Brain microvascular endothelial cell (primary cell): ENCODE measurements at places on chromosomes 12 and 14.

- no peak for DNase-seq
These were observed 120.7 kb downstream of the CRACR2A start for GRCh38 chr12:3632256-3632655.

- no peak for DNase-seq
These were observed 68.8 kb upstream of the AMN start for GRCh38 chr14:102853648-102854047.

- DNase-seq = peak; percentile 75
These were observed 25.2 kb downstream of the KRT8 start for GRCh38 chr12:52879394-52880351.

DNA sequence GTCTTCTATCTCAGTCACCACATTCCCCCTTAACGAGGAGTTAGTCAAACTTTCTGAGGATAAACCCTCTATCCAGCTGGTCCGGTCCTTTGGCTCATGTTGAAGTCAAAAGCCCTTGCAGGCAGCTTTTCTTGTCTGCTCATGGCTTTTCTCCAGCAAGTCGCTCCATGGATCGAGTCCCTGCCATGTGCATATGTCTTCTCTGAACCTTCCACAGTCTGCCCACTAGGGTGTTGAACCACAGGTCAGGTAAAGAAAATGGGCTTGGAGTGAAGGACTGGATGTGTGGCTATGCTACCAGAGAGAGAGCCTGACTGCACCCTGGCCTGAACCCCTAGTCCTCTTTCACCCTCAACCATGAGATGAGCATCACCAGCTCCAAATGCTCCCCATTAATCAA is 22.8 kb downstream of the C14orf132 start:
- no peak for DNase-seq

DNA sequence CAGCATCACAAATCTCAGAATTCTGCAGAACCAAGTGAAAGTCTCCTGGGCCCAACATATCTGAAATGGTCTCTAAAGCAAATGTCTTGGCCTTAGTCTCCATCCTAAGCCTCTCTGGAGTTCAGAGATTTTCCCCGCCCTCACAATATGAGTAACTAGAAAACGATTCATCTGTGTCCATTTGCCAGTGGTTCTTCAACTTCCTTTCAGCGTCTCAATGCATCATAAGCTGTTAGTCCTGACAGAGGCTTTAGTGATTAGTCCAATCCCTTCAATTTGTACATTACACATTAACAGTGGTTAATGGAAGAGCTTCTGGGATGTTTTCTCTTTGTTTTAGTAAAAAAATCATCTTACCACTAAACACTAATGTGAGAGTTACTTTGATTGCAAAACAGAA is 17.4 kb downstream of the NPC2 start:
- peak; percentile 53 for DNase-seq

DNA sequence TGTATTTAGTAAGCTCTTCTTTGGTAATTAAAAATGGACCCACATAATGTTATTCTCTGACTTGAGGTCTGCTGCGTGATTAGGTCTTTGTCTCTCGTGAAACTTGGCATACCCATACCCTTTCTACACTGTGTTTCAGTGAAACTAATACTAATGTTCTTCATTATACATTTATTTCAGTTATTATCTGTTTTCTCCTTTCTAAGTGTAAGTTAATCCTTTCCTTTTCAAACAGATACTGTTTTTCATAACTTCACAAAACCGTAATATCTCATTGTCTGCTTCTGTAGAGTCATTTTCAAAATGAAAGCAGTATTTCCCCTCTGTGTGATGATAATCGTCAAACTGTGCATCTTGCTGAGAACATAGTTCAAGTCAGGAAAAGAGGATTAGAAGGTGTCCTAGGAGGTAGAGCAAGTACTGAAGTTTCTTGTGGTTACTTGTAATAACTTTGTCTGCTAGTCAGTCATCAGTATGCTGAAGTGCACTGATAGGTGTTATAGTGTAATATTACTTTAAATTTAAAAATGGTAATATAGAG is 15.9 kb downstream of the PYROXD1 start:
- no peak for DNase-seq

- no peak for DNase-seq
These were observed 11.8 kb upstream of the SYNE2 start for GRCh38 chr14:63840981-63841380.

- no peak for DNase-seq
These were observed 68.0 kb upstream of the GALNT9 start for GRCh38 chr12:132397152-132397933.

DNA sequence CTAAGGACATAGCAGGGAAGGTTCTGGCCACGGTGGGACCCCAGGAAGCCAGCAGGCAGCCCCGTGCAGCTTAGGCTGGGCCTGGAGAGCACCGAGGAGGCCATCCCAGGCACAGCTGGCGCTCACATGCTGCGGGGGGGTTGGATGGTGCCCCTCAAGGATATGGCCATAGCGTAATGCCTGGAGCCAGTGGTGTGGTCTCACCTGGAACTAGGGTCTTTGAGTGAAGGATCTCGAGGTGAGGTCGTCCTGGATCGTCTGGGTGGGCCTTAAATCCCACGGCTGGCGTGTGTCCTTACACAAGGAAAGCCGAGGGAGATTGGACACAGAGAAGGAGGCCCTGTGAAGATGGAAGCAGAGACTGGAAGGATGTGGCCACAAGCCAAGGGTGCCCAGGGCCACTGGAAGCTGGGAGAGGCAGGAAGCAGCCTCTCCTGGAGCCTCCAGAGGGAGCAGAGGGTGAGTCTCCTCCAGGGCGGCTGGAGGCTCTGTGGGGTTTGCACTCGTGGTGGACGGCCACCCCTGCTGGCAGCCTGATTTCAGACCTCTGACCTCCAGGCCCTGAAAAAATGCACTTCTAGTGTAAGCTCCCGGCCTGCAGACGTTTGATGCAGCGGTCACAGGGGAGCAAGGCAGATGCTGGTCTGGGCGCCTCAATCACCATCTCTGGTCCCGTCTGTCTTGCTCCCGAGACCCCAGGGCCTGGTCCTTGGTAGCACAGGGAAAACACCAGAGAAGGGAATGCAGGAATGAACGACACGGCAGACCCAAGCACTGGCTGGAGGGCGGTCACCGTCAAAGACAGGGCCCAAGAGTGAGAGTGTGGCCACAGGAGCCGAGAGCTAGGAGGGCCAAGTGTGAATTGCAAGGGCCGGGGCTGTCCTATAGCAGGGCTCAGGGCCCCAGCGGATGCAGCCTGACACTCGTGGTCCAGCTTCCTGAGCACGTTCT is 218.6 kb downstream of the KIF26A start:
- no peak for DNase-seq

DNA sequence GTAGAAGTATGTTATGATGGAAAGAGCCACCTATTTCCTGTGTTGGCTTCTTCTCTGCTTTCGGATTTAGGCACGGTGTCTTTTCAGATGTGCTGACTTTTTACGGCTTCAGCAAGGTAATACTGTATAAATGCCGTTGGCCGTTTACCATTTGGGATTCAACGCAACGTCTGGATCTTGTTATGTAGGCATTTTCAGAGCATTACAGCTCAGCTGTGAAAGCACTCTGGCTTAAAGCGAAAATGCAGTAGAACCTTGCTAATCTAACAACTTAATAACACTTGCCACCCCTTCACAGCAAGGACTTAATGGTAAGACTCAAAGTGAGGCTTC is 229.9 kb downstream of the EFCAB11 start:
- no peak for DNase-seq

DNA sequence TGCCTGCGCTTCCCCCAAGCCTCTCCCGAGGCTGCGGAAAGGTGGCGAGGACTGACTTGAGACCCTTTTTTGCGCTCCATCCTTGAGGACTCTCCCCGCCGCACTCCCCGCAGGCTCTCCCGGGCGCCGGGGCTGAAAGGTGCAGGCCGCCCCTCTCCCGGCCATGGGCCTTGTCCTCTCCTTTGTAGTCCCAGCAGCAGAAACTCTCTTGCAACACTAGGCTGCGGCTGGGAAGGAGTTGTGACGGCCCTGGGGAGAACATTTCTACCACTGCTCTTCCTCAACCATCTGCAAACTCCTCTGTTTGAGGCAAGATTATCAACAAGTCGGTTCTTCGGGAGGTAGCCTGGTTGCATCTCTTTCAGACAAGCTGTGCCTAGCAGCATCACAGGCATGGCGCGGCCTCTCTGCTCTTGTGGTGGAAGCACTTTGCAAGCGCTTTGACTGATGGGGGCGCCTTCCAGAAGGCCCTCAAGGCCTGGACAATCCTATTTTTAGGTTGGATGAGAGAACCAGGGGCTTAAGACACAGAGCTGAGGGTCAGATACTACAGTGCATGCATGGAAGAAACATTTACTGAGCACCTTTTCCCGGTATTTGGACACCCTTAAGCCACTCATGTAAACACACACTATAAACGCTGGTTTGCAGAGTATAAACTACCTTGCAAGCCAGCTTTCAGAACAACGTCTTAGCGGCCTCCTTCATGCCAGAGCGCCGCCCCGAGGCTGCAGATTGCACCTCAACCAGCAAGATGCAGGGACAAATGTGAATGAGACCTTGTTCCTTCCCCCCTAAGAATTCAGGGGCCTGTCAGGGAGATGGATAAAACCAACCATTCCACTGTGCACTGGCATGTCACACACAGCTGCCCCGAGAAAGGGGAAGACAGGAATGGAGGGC is 1.2 kb upstream of the PRIMA1 start:
- no peak for DNase-seq

DNA sequence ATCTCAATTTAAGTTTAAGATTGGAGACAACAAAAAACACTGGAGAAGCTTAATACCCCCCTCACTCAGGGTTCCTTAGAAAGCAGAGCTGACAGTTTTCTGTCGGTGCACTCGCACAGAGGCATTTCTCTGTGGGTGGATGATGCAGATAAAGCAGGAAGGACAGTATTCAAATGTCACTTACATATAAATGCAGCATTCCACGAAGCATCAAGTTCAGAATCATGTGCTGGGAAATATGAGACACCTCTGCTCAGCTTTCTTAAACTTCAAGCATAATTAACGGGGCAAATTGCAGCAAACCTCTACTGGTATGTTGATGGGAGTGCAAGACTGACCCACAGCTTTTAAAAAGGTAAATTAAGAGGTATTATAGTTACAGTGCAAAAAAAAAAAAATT is 68.7 kb downstream of the DICER1 start:
- peak; percentile 6 for DNase-seq

- no peak for DNase-seq
These were observed 145.1 kb upstream of the GRIP1 start for GRCh38 chr12:66823857-66824570.

DNA sequence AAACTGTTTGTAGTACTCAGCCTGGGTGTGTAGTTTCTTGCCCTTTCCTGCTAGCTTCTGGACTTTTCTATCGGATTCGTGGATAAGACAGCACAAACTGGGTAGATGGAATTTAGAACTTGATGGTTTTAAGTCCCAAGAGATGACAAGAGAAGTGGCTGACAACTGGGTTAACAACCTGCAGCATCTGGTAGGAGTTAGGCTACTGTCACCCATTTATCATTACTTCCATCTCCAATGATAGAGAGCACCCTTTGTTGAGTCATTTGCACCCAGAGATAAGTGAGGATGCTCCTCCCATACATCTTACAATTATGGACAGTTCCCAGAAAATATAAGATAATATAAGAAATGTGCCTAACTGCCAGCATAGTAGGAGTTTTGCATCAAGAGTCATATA is 50.2 kb upstream of the FLRT2 start:
- DNase-seq = no peak

DNA sequence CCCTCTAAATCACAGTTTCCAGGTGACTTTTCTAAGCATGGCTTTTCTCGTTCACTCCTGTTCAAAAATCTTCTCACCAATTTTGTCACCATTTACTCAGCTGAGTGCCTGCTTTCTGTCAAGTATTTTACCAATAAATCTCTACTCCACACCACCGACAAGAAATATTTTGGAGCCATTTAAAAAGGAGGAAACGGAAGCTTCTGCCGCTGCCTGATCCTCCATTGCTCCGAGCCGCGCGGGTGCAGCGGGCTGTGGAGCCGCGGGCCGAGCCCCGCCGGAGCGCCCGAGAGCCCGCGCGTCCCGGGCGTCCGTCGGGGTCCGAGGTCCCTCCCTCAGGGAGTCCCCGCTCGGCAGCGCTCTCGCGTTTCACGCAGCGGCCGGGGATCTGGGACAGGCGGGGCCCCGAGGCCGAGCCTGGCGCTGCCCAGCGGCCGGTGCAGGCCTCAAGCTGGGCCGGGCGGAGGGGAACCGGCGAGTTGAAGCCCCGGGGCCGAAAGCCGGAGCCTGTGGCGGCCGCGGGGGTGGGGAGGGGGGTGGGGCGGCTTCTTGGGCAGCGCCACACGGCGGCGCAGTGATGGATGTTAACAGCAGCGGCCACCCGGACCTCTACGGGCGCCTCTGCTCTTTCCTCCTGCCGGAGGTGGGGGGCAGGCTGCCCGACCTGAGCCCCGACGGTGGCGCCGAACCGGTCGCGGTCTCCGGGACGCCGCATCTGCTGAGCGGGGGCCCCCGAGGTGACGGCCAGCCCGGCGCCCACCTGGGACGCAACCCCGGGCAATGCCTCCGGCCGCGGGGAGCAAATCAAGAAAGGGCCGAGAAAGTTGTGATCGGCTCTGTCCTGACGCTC is 1.1 kb upstream of the HEBP1 start:
- DNase-seq = no peak

GRCh38 chr14:105315941-105316576 is 1.5 kb downstream of the PACS2 start:
- DNase-seq = no peak

- peak; percentile 5 for DNase-seq
These were observed 86.3 kb downstream of the EML5 start for GRCh38 chr14:88706425-88706824.

DNA sequence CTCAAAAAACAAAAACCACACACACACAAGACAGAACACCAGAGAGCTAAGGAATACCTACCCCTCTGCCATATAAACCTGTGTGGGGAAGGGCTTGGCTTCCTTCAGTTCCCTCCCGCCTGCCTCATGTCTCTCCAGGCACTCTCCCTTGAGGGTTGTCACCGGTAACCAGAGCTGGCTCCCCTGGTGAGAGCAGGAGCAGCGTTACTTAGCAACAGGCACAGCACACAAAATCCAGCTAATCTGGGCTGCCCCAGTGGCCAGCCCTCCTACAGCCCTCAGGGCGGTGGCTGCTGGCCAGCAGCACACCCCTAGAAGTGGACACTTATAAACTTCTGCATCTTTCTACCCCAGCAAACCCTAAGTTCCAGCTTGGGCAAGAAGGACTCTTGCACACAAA is 21.6 kb upstream of the NR4A1 start:
- peak; percentile 78 for DNase-seq

- no peak for DNase-seq
These were observed 64.3 kb downstream of the DAD1 start for GRCh38 chr14:22524784-22525161.
